AG08395 (cell line): ENCODE measurements at places on chromosomes 5 and 9.

DNA sequence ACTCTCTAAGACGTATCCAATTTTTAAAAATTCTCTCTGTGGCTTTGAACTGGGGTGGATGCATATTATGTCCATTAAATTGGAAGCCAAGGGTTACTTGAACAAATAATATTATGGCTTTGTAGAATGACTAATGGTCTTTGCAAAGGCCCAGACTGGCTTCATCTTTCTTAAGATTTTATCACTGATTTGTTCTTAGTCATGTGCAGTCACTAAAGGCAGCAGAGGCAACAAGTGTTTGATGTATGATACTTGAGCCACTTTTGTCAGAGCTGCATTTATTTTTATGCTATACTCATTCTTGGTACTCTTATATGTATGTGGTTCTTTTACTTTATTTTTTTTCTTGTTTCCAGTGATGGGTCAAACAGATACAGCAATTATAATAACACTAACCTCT is 152.2 kb downstream of the NR2F1-AS1 start:
- DNase-seq = no peak

GRCh38 chr9:33263131-33264002 is 1.1 kb downstream of the BAG1 start:
- DNase-seq = peak; percentile 25

DNA sequence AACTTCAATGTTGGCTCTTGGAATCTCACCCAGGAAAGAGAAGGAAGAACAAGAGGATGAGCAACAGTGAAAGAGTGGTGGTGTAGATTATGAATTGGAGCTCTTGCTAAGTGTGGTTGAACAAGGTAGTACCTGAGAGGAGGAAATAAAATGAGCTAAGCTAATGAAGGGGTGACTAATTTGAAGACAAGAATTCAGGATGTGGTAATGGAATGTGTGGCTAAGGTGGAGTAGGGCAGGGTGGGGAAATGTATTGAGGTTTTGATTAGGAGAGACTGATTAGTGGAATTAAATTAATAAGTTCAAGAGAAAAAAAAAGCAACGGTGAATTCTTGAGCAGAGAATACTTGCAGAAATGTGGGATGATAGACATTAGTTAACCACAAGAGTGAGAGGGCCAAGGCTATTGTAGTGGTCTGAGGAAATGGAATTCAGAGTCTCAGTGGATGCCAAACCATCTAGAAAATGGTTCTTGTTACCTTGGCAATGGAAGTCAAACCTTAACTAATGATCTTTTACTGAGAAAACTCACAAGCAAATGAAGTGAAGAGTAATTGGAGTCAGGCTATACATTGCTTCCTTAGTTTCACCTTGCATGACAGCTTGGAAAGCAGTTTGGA is 648.3 kb upstream of the ZNF608 start:
- no peak for DNase-seq

DNA sequence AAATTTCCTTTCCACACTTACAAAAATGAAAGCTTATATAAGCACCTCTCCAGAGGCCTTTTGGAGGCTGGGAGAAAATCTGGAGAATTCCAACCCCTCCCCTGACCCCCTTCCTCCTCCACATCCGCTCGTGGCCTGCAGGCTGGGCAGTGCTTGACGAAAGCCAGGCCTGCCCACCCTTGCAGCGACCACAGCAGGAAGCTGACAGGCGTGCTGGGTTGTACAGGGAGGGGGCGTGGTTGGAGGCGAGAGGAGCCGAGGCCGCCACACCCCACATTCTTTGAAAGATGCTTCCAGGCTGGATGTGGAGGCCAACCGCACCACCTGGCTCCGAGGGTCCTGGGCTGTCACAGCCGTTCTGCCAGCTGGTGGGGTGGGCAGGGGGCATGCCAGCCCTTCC is 47.8 kb upstream of the IER5L start:
- peak; percentile 75 for DNase-seq

DNA sequence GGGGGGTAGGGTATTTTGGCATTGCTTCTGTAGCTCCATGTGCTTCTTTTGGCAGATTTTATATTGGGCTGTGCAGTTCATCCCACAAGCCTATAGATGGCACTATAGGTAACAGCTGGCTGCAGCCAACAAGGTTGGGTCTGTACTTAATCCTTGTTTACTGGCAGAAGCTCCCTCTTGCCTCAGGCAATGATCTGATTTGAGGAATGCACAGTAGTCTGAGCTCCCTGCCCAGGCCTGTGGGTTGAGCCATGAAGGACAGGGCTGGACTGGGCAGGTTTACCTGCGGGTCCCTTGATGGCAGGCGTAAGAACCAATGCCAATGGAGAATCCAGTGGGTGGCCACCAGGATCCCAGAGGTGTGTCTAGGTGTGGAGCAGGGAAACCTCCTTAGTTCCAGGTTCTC is 11.7 kb upstream of the OR1J2 start:
- DNase-seq = peak; percentile 71

GRCh38 chr5:145980718-145981117 is 44.3 kb downstream of the SH3RF2 start:
- no peak for DNase-seq

GRCh38 chr5:61824396-61824795 is 481.6 kb upstream of the KIF2A start:
- DNase-seq = no peak

DNA sequence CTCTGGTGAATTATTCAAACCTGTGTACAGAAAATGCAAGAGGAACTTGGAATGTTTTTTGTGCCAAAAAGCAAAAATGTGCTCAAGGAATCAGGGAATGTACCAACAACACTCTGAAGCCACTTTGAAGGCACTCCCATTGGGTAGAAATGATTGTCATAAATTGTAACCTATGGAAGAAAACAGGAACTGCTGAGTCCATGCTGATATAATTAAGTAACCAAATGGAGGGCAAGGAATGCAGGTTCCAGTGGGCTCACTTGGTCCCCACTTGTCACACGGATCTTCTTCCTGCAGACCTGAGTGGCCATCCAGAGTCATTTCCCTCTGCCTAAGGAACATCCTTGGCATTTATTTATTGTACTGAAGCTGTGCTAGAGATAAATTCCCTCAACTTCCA is 2.9 kb upstream of the LCN6 start:
- DNase-seq = no peak

DNA sequence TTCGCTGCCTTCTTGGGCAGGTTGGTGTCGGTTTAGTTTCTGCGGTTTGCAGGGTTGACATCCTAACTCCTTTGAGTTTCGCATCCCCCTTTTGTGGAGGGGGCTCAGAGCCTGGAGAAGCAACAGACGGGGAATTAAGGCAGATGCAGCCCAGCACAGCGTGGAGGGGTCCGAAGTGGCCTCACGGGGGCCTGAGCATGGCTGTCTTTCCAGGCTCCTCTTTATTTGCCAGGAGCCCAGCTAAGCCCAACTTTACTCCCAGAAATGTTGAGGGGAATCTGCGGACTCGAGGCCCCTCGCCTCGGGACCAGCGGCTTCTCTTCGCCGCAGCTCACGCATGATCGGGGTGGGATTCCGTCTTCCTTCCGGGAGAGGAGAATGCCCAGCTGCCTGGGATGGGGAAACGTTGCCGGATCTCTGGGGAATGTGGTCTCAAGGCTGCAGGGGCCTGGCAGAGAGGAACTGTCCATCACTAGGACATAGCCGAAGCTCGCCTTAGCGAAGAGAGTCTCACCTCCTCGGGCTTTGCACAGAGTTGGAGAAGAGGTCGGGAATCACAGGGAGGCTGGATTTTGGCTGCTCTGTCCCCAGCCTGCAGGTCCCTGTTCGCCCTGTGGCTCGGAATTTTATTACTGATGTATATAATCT is 1.3 kb downstream of the RAI14 start:
- peak; percentile 46 for DNase-seq

DNA sequence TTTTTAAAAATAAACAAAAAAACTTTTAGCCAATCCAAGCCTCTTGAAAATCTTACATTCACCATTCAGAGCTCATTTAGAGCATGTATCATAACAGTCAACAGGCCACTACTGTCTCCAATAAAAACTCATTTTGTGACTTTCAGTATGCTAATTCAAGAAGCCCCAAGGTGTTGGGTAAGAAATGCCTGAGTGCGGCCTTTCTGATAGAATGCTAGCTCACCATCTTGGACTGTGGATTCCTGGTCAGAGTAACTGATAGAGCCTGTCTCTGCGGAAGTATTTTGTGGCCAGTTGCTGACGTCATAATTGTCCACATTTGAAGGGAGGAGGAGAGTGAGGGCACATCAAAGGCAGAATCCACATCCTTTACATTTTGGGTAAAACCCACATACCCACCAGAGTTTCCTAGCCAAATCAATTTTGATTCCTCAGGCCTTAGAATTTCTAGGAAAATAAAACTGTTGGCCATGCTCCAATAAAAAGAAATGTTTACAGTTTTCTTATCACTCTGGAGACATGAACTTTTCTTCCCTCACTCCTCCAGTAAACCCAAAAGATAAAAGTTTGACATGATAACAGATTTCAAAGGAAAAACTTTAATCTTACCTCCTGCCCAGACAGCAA is 41.1 kb upstream of the ERCC6L2 start:
- DNase-seq = no peak

GRCh38 chr9:14722391-14723035 is at the start of gene CER1:
Gene CER1, minus strand, starts transcription at chr9:14722733. Its CDS starts 61 bp downstream, at chr9:14722672.
- no peak for DNase-seq

GRCh38 chr5:173963867-173964441 is 25.0 kb upstream of the C5orf47 start:
- DNase-seq = no peak

GRCh38 chr5:122076669-122077365 is 1.2 kb downstream of the LOX start:
- DNase-seq = peak; percentile 58

GRCh38 chr5:31573494-31574142 is 41.5 kb downstream of the C5orf22 start:
- no peak for DNase-seq

DNA sequence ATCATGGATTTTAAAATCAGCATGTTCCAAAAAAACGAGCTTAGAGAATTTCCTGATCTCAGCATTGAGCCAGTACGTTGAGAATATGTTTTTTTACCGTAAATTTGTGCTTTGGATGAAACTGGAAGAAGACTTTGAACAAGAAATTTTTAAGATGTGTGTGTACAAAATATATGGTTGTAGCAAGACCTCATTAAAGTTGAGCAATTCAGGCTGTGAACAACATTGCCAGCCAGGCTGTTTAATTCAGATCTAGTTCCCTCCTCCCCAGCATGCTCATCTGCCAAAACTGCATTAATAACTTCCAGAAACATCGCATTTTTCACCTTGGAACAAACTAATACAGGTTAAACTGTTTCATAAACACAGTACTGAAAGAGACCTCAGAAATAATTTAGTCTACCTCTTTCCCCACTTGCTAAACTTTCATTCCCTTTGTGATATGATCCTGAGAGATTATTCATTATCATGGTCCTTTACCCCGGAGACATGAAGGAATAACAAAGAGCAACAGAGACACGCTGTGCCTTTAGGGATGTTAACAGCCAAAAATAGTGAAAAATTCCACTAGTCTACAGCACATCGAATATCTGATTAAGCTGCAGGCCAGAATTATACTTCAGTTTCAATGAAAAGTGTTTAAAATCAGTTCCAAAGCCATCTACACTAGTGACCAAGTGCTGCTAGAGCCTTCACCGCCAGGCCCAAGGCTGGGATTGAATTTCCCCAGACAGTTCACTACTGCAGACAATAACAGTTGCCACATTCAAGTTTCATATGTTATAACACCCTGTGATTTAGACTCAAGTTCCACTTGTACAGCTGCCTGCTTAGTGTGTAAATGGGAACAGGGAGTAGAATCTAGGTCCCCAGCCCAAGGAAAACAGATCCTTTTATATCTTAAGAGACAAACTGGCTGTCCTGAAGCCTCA is 89.6 kb downstream of the EFNA5 start:
- DNase-seq = peak; percentile 35

DNA sequence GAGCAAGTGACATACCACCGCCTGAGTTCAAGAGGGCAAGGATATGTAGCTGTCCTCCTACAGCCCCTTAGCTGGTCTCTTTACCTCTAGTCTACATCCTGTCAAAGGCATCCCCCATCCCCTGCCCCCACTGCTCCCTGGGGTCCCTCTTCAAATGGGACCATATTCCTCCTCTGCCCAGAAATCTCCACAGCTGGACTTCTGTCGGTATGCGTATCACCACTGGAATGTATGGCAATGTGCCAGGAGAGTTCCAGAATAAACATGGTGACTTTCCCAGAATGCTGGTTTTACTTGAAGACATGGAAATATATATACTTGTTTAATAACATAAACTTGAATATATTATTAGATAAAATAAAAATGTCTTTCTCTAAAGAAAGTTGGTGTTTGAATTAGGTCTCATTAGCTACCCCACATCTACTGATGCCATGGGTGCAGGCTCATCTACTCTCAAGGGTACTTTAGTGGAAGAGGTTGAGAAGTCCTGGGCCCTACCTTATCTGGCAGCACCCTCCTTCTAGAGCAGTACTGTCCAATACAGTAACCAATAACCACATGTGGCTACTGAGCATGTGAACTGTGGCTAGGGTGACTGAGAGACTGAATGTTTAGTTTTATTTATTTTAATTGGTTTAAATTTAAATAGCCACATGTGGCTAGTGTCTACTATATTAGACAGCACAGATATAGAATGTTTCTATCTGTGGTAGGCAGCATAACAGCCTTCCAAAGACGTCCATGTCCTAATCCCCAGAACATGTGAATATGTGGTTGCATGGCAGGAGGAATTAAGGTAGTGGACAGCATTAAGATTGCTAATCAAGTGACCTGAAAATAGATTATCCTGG is 181.7 kb upstream of the SLC30A5 start:
- peak; percentile 53 for DNase-seq
